ENCODE measurements at places on chromosomes 1 and 21.

GRCh38 chr1:94942171-94943128 is 15.5 kb upstream of the CNN3 start:
- no peak for DNase-seq

GRCh38 chr1:16117369-16117768 is 38.5 kb downstream of the EPHA2 start:
- DNase-seq, result no peak

DNA sequence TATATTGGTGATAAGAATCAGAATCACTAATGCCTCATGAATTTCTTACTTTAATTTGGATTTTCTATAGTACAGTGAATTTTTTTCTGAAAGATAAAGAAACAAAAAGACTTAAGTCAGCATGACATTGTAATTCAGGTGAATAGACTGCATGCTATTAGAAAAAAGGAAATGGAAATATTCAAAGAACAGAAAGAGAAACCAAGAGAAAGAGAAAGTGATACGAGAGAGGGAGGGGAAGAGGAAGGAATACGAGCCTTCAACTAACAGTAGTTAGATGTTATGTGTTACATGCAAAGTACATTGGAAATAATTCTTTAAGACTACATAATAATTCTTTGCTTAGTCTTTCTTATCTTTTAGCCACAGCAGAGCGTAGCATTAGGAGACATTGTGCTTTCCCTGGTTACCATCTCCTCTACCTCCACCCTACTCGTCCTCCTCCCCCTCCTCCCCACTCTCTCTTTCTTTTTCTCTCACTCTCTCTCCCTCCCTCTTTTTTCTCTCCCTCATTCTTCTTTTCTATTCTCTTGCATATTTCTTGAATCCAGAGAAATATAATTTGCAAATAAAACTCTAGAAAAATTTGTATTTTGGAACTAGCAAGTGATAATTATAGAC is 46.4 kb upstream of the ADGRL4 start:
- DNase-seq, result no peak

- DNase-seq, result no peak
Observed at GRCh38 chr1:72296501-72296900, 14.2 kb upstream of the NEGR1 start.

GRCh38 chr21:45049714-45050344 is 24.6 kb upstream of the ADARB1 start:
- no peak for DNase-seq

- DNase-seq, result no peak
Observed at GRCh38 chr1:148318123-148318903, 164.8 kb downstream of the PPIAL4G start.

Data from NCI-H2107 (cell line).